GM12865 (cell line): ENCODE measurements at places on chromosomes 11 and 22.

DNA sequence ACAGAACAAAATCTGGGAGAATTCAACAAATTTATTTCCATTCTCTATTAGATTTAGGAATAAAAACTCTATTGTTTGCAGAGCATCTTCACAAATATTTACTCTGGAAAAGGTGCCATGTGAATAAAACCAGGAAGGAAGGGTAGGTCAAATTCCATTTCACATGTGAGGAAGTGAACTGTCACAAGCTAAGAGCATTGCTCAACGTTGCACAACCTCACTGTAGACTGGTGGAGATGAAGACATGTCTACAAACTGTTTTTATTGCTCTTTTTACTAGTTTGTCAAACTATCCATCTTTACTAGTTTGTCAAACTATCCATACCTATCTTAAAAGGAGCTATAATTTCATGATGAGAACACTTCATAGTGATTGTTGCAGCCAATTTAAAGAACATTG is 236.4 kb downstream of the CNTN5 start:
- no peak for DNase-seq

DNA sequence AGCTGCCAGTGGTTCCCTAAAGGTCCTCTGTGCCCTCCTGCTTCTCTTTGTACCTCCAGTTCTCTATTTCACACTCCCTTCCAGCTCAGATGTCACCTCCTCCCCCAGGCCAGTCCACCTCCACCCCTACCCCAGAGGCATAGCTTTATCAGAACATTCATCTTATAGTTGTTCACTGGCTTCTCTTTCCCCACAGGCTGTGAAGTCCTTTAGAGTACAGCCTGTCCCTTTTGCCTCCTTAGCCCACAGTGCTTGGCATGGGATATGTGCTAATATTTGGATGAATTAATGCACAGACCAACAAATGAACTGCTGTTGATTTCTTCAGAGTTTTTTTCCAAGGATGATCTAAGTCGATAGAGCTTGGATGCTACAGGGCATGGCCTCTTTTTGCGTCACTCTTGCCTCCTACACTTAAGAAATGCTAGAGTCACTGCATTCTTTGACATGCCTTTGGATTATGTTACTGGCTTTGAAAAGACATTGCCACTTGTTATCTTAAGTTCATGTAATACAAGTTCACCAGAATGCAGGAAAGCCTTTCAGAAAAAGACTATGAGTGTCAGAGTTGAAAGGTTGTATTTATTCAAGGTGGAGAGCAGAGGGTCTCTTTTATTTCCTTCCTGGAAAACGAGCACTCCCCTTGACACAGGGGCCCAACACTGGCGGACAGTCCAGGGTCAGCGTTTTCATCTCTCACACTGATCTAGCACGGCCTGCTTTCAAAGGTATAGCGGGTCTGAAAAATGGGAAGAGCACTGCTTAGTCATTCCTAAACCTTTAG is 75.7 kb downstream of the PISD start:
- DNase-seq: no peak

DNA sequence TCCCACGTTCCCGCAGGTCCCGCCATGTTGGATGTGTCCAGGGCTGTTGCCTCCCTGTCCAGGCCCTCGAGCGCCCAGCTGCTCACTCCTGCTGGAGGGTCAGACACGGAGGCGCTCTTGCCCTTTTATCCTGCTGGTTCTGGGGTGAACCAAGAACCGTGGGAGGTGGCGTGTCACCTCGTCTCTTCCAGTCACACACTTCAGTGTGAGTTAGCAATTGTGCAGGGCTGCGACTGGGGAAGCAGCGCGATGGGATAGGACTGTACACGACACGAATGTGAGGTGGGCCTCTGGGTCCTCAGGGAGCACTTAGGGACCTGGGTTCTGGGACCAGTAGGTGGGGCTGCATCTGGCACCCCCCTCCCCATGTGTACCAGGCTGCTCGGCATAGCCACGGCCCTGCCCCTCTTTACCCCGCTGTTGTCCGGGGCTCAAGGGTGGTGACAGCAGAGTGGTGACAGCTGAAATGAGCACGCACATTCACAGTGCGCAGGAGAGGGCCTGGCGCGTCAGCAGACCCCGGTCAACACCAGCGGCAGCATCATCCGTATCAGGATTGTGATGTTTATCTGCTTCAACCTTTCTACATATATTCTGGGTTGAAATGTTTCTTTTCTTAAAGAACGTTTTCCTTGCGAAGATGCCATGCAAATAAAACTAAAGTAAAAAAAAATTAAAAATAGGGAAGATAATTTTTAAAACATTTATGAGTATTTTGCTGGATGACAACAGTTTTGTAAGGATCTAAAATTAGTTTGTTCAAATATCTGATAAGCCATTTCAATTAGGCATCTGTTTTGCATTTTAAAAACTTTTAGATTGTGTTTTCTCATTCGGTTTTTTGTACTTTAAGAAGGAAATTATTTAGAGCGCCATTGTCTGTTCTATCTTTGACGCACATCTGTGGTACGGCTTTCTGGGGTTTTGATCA is 210.7 kb downstream of the TBC1D22A start:
- no peak for DNase-seq

- DNase-seq: peak; percentile 86
Measured at GRCh38 chr11:795634-796564, 2.2 kb downstream of the SLC25A22 start.

GRCh38 chr22:33717694-33718396 is 202.4 kb downstream of the LARGE1 start:
- DNase-seq: no peak
